ENCODE measurements at places on chromosomes 3 and 15. TPM values are rescaled to one million over a fixed set of nuclear protein-coding genes. Genes with fewer than 3 reads are reported as not detected.

CGNL1 gene
- total RNA-seq, result not detected

SLC22A13 gene
- total RNA-seq, result 0.31 TPM

FXR1 gene
- total RNA-seq, result 174 TPM

PLA2G4D gene
- not detected for total RNA-seq

CLDN16 gene
- not detected for total RNA-seq

DNA sequence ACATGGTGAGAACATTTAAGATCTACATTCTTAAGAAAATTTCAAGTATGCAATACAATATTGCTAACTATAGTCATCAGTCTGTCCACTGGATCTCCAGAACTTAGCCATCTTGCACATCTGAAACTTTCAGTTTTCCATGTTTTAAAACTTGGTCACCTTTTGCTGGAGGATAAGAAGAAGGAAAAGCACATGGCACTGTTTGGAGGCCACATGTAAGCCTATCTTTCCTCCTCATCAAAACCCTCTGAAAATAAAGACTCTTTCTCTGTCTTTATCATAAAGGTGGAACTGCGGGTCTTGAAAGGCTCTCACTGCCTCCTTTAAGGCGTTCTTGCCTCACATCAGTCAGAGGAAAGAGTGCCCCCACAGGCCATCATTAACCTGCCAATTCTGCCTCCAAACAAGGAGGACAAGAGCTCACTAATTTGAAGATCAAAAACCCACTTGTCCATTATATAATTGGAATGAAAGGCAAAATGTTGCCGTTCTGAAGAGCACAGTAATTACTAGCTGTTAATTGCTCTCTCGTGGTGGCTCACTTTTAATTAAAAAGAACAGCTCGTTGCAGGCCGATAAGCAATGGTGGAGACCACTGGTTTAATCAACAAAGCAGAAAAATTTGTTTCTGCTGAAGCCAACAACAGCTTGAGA lies 157.8 kb downstream of the MECOM start:
- no peaks in the 10 kb centered on the region for H3K27me3 ChIP-seq
- no peak overlapping the region for H3K4me3 ChIP-seq
- H3K36me3 ChIP-seq, result no peaks in the 10 kb centered on the region
- DNase-seq, result no peak
- H3K27ac ChIP-seq, result no peak overlapping the region

- H3K27me3 ChIP-seq, result no peaks in the 10 kb centered on the region
- H3K36me3 ChIP-seq, result no peaks in the 10 kb centered on the region
- no peak overlapping the region for H3K4me3 ChIP-seq
- H3K4me1 ChIP-seq, result no peaks in the 10 kb centered on the region
These were observed 1.4 kb downstream of the LCTL start for GRCh38 chr15:66564136-66565041.

- H3K36me3 ChIP-seq, result no peaks in the 10 kb centered on the region
- no peak overlapping the region for H3K27ac ChIP-seq
- no peak overlapping the region for H3K4me3 ChIP-seq
- H3K4me1 ChIP-seq, result no peaks in the 10 kb centered on the region
- no peak for DNase-seq
- peaks cover 8% of the 10 kb centered on the region for H3K27me3 ChIP-seq
These were observed 15.2 kb downstream of the GXYLT2 start for GRCh38 chr3:72903004-72903403.

DNA sequence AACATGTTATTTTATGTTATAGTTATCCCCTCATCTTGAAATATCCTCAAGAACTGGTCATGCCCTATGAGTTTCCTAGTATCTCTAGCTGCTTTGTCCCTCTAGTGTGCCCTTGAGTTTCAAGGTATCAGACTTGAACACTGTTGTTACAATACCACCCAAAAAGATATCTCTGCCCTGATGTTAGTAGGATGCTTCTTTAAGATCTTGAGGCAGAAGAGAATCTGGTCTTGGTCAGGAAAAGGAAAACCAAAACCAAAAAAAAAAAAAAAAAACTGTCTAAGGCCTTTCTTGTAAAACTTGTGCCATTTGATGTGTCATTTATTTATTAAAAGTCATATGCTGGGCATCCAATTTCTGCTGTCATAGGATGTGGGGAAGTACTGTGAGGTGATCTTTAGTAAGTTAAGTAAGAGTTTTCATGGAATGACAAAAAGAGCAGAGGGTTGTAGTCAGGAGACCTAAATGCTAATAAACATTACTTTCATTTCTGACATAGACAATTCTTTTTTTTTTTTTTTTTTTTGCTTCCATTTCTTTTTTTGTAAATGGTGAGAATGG lies 229.7 kb downstream of the NECTIN3 start:
- H3K36me3 ChIP-seq, result no peaks in the 10 kb centered on the region
- no peak overlapping the region for H3K27ac ChIP-seq
- no peak overlapping the region for H3K4me3 ChIP-seq

DNA sequence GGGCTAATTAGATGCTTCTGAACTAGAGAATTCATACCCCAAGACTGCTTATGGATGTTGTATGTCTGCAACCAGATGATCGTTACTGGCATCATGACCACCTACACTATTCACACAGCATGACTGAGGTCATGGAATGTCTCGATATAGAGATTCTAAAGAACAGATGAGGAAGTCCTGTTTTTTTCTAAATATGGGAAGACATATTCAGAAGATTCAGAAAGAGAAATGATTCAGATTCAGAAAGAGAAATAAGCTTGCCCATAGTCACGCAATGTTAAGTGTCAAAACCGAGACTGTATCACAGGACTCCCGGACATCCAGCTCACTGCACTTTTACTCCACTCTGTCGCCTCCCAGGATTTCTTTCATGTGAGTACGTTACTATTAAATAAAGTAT lies 136.2 kb downstream of the TPRG1 start:
- no peaks in the 10 kb centered on the region for H3K36me3 ChIP-seq
- H3K27ac ChIP-seq, result no peak overlapping the region
- H3K27me3 ChIP-seq, result no peaks in the 10 kb centered on the region

DNA sequence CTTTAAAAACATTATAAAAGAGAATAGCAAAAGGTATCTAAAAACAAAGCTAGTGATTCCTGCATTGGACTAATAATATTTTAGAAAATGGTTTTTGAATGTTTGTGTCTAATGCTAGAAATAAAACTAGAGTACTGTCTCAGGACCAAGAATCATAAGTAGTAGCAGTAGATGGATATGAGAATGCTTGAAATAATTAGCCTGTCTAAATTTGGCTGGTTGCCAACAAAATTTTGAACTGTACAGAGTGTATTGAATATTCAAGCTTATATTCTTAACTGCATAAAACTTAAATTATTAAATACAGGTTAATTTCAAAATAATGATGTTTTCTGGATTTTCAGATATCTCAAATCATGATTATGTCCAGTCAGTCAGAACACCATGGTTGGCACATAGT lies 14.0 kb downstream of the ABHD5 start:
- H3K27me3 ChIP-seq, result no peaks in the 10 kb centered on the region
- H3K27ac ChIP-seq, result no peak overlapping the region
- H3K4me3 ChIP-seq, result no peak overlapping the region
- DNase-seq, result no peak

All from activated CD8-positive, alpha-beta T cell treated with anti-CD3 and anti-CD28 coated beads for 36 hours (primary cell).